ENCODE measurements at places on chromosomes 6 and 20.

GRCh38 chr20:26276554-26277210 is 580.0 kb upstream of the ZNF337 start:
- DNase-seq: no peak

- DNase-seq: no peak
Observed at GRCh38 chr20:43969028-43969447, 54.4 kb downstream of the TOX2 start.

DNA sequence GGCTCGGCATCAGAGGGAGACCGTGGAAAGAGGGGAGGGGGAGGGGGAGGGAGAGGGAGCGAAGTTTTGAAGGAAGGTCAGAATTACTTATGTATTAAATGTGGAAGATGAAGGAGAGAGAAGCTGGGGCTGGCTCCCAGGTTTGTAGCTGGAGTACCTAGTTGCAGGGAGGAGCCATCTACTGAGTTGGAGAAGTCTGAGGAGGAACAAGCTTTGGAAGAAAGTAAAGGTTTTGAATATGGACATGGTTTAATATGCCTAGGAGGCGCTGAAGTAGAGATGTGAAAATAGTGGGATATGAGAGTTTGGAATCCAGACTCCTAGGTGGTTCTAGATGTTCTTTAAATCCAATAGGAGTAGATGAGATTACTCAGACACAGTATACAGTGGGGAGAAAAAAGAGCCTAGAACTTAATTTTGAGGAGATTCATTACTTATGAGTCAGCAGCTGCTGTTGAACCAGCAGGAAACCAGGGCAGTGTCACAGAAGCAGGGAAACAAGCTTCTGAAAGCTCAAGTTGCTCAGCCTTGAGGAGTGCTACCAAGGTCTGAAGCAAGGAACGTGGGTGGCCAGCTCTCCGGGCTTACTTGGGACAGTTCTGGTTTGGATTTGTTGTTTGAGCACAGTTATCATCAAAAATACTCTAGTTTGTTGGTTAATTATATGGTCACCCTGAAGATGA is 149.3 kb downstream of the UTRN start:
- DNase-seq: no peak

DNA sequence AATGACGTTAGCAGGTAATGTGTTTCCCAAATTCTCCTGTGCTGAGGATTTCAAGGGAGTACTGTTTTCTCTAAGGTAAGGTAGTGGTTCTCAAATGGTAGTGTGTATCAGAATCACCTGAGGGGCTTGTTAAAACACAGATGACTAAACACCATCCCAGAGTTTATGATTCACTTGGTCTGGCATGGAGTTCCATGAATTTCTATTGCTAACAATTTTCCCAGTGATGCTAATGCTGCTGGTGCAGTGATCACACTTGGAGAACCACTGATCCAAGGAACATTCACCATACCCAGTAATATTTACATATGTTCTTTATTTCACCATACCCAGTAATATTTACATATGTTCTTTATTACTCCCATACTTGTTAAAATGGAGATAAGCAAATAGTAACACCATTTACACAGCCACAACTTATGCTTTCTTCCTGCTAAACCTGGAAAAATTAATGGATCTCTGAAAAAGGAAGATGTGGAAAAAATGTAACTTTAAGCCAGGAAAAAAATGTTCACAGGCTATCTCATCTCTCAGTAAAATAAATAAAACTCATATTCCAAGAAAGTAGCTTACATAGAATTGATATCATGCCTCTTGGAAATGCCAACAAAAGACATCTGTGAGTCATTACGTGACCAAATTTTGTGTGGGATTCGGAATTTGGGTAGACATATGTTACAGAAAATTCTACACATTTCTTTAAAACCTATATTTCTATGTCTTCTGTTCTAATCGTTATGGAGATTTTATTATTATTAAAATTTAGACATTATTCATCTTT is 129.5 kb downstream of the MMUT start:
- DNase-seq: no peak

- no peak for DNase-seq
Observed at GRCh38 chr6:15709651-15710269, 46.9 kb upstream of the DTNBP1 start.

GRCh38 chr6:134634966-134635365 is 314.9 kb downstream of the ALDH8A1 start:
- DNase-seq: no peak

DNA sequence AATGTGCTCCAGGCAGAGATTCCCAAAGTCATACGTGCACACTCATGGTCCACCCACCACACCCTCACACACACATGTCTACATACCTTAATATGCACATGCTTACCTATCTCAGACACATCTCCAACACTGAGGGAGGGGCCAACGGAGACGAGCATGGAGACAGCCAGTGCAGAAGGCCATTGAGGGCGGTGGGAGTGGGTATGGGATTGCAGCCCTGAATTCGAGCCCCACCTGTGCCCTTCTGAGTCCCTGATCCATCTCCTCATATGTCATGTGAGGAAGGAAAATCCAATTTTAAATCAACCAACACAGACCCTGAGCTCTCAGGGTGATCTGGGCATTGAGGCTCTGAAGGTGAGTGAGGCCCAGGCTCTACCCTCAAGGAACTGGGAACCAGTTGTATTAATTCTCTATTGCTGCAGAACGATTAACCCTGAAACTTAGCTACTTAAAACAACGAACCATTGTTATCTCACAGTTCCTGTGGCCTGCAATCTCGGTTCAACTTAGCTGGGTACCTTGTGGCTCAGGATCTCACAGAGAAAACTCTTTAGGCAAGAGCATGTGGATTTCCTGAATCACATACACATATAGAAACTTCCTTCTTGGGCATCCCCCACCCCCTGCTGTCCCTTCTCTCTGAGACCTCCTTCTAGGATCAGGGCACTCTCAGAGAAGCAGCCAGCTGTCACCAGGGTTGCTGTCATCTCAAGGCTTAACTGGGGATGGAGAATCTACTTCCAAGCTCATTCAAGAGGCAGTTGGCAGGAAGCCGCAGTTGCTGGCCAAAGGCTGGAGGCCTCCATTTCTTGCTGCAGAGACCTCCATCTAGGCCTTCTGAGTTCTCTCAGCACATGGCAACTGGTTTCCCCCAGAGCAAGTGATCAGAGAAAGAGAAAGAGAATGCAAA is 28.3 kb downstream of the GLP1R start:
- no peak for DNase-seq

All from activated CD4-positive, alpha-beta T cell treated with anti-CD3 and anti-CD28 coated beads, Interleukin-2, Interleukin-4, amounts not matched to agents 100 ng/mL and 50 ng/mL, durations not matched to agents 16 hours and 8 hours (primary cell).